ENCODE measurements at places on chromosomes 3 and 15.

DNA sequence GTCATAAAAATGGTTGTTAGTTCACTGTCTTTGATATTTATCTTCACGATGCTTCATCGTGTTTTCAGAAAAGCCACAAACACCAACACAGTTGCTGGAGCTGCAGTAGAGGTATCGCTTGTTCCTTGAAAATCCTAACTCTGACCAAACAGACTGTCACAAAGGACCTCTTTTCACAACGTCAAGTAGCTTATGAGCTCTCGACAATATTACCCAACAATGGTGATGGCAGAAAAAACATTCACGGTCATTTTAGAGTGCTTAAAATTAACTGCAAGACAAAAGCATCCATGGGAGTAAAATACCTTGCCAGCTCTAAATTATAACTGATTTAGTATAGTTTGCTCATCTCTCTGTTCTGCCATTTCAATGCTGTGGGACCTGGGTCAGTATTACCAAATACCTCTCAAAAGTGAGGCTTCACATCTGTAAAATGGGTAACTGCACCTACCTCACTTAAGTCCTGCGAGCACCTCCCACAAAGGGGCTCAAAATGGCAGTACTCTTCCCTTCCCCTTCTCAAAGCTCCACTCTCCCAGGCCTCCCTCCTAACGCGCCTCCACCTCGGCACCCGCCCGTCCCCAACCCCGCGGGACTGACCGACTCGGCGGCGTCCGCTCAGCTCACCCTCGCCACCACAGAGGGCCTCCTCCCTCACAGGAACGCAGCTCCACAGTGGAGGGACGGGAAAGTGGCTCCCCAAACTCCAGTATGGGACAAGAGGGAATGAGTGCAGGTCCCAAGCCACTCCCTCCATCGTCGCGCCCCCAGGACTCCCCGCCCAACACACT is 546 bp downstream of the TRIM59 start:
- peak; percentile 30 for DNase-seq

GRCh38 chr15:101359365-101359947 is 64.4 kb upstream of the SNRPA1 start:
- DNase-seq, result no peak

DNA sequence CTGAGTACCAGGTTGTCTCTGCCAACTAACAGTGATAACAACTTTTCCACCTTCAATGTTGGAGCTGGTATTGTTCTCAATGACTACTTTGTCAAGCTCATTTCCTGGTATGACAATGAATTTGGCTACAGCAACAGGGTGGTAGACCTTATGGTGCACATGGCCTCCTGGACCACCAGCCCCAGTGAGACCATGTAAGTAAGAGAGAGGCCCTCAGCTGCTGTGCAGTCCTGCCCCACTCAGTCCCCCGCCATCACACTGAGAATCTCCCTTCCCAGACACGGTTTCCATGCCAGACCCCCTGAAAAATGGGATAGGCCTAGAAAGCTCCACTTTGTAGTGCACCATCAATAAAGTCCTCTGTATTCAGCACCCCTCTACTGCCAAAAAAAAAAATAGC is 56.1 kb downstream of the PIK3CB start:
- DNase-seq, result no peak

- no peak for DNase-seq
Observed at GRCh38 chr3:194777729-194778128, 92.0 kb downstream of the FAM43A start.

DNA sequence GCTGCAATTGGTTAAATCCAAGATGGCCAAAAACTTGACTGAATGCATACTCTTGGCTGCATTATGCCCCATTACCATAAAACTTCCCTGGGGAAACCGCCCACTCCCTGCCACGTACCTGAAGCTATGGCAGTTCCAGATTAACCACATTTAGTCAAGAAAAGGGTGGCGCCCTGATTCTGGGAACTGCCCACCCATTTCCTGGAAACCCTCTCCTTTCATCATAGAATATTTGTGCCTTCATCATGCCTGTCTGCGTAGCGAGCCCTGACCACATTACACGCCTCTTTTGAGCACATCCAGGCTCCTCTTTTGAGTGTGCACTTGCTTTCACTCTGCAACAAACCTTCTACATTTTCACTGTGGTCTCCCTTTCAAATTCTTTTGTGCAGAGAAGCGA is 5.2 kb downstream of the LINS1 start:
- peak; percentile 74 for DNase-seq

DNA sequence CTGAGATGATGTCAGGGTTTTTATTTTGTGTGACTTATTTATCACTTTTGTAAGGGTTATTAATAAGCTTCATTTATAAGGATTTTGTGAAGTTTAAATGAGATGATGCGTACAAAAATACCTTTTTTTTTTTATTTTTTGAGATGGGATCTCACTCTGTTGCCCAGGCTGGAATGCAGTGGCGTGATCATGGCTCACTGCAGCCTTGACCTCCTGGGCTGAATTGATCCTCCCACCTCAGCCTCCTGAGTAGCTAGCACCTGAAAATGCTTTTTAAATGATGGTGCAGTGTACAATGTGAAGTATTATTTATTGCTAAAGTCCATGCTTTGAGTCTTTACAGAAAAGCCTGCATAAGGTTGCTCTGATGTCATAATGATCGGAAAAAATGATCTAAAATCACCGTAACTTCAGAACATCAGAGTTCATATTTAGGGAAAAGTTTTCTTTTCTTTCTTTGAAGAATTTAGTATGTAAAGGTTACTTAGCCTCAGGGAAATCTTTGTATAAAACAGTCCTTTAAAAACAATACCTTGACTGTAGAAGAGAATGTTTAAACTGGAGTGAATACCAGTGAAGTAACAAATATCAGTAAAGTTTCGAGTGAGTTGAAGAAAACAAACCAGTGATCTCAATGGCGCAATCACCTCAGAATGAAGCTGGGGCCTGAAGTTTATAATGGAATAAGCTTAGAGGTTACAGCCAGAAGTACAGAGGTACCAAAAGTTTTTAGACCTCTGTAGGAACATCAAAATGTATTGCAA is 29.7 kb downstream of the TCF12 start:
- no peak for DNase-seq

DNA sequence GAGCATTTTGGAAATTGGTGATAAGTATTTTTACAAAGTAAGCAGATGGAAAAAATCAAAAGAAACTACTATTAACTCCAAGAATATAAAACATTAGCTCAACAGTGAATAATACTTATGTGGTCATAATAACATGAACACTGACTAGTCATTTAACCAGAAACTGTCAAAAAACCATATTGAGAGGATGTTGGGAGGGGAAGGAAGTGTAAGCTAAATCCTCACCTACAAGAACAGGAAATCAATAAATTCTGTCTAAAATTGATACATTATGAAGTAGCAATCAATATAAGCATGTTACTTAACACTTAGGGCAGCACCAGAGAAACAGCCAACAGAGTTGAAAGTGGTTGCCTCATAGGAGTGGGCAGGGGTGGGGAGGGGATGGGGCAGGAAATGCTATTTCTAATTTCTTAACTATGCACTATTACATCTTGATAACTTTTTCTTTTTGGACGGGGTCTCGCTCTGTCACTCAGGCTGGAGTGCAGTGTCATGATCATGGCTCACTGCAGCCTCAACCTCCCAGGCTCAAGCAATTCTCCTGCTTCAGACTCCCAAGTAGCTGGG is 41.7 kb downstream of the CCR3 start:
- no peak for DNase-seq

GRCh38 chr15:89095073-89095472 is 6.8 kb downstream of the ABHD2 start:
- DNase-seq, result no peak

- no peak for DNase-seq
Observed at GRCh38 chr3:116896116-116896515, 186.5 kb downstream of the TUSC7 start.

- no peak for DNase-seq
Observed at GRCh38 chr15:98881526-98882520, 125.8 kb downstream of the PGPEP1L start.

DNA sequence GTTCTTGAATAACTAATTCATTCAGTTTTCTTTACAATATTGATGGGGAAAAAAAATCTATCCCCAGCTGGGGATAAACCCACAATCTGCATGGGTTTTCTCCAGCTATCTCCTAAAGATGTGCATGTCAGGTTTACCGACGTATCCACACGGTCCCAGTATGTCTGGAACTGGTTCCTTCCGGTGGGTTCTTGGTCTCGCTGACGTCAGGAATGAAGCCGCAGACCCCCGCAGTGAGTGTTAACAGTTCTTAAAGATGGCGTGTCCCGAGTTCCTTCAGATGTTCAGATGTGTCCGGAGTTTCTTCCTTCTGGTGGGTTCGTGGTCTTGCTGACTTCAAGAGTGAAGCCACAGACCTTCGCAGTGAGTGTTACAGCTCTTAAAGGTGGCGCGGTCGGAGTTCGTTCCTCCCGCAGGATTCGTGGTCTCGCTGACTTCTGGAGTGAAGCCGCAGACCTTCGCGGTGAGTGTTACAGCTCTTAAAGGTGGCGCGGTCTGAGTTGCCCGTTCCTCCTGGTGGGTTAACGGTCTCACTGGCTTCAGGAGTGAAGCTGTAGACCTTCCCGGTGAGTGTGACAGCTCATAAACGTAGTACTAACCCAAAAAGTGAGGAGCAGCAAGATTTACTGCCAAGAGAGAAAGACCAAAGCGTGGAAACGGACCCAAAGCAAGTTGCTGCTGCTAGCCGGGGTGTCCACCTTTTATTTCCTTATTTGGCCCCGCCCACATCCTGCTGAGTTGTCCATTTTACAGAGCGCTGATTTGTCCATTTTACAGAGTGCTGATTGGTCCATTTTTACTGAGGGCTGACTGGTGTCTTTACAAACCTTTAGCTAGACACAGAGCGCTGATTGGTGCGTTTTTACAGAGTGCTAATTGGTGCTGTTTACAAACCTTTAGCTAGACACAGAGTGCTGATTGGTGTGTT is 195.1 kb upstream of the NR2F2 start:
- DNase-seq, result no peak

GRCh38 chr3:155491696-155492095 is 198.2 kb upstream of the STRIT1 start:
- no peak for DNase-seq

- DNase-seq, result no peak
Observed at GRCh38 chr3:128597900-128598299, 52.7 kb downstream of the RPN1 start.

GRCh38 chr3:12643010-12643380 is 20.9 kb downstream of the RAF1 start:
- DNase-seq, result no peak

GRCh38 chr15:84715441-84716035 is 401 bp downstream of the SEC11A start:
- DNase-seq, result no peak

DNA sequence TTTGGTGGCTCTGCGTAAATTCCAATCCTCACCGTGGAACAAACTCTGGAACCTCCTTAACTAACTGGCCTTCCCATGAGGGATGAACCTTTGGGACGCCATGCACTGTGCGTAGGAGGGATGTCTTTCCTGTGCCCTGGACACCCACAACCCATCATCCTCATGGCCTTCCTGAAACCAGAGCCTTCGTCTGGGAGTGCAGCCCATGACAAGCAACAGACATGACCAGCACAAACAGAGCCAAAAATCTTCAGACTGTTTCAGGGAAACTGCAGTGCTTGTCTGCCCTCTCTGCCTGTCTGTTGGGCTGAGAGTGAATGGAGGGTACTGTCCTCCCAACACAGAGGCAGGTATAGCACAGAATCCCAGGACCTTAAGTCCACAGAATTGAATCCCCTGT is 61.1 kb upstream of the BOC start:
- DNase-seq, result no peak

DNA sequence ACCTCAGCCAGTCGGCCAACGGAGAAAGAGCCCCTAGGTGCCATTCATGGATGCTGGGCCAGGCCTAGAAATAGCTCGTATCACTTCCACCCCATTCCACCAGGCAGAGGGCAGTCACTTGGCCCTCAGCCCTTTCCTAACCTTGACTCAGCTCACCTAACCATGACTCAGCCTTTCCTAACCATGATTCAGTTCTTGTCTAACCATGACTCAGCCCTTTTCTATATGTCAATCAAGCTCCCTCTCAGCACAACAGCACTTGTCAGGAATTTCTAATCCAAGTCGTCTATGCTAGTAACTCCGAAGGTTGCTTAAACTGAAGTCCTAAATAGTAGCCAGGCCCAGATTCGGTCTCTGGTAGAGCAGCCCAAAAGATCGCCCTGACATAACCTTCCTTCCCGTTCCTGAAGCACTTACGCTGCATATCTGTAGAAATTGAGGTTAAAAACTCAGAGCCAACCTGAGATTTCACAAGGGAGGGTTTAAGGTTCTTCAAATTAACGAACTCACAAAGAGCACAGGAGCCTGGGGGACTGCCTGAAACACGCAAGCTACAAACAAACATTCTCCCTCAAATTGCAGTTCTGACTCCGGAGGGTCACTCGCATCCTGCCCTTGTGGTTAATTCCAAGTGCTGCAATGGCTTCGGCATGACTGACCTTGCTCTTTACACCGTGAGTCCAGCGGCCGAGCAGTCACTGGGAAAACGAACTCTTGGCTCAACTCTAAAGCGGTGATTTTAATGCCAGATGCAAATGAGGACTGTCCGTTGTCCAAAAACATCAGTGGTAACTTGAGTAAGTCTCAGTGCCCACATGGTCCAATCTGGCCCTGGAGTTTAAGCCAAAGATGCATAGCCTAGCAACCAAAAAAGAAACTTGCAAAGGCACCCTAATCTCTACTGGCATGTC is 99.9 kb downstream of the ADAMTS17 start:
- DNase-seq, result no peak

- no peak for DNase-seq
Observed at GRCh38 chr15:52233405-52233804, 42.2 kb upstream of the GNB5 start.

- no peak for DNase-seq
Observed at GRCh38 chr3:81931265-81932251, 170.1 kb upstream of the GBE1 start.

DNA sequence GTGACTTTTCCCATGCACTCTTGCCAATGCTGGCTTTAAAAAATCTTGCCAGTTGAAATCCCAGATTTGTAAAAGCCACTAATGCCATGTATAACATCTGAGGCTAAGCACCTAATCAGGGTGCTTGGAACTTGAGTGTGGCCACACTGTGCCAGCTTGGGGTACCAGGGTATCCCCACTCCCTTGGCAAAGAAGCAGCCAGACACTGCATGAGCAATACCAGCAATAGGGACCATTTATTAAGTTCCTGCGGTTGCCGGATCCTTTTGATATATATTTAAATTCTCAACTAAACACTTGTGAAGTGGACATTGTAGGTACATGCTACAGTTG is 2.2 kb upstream of the RHCG start:
- no peak for DNase-seq

GRCh38 chr3:65814845-65815578 is 223.7 kb downstream of the MAGI1 start:
- no peak for DNase-seq
